Skin of body (tissue), 3 donors: ENCODE measurements at places on chromosomes 16 and 17. TPM values are rescaled to one million over a fixed set of nuclear protein-coding genes. Genes with fewer than 3 reads are reported as not detected.

TP53TG3B gene
- total RNA-seq = not detected

CCT6B gene
- 3.2 TPM for total RNA-seq

TAT gene
- total RNA-seq = not detected

TBX6 gene
- total RNA-seq = 0.20 TPM

ELAC2 gene
- 45.4 TPM for total RNA-seq

NPIPA7 gene
- 4.0 TPM for total RNA-seq

DNA sequence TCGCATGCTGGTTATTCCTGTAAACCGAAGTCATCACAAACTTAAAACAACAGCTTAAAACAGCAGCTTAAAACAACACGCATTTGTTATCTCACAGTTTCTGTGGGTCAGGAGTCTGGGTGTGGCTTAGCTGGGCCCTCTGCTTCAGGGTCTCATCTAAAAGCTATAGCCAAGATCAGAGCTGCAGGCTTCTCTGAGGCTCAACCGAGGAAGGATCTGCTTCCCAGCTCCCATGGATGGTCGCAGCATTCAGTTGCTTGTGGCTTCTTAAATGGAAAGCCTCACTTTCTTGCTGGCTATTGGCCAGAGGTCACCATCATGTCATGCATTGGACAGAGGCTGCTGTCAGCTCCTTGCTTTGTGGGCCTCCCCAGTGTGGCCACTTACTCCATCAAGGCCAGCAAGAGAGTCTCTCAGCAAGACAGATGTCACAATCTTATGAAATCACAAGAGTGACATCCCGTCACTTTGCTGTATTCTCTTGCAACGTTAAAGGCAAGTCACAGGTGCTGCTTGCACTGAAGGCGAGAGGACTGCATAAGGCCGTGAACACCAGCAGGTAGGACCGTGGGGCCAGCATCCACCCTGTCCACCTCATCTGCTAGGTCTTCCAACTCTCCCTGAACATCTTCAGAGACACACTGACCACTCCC lies 117.9 kb upstream of the TNRC6C start:
- DNase-seq = no peak

GRCh38 chr16:17301593-17302135 lies 169.1 kb downstream of the XYLT1 start:
- DNase-seq = no peak

- no peak for DNase-seq
Measured at GRCh38 chr16:24728891-24729242, 584 bp upstream of the TNRC6A start.

- DNase-seq = no peak
Measured at GRCh38 chr16:59394526-59394925, 660.4 kb upstream of the GOT2 start.

DNA sequence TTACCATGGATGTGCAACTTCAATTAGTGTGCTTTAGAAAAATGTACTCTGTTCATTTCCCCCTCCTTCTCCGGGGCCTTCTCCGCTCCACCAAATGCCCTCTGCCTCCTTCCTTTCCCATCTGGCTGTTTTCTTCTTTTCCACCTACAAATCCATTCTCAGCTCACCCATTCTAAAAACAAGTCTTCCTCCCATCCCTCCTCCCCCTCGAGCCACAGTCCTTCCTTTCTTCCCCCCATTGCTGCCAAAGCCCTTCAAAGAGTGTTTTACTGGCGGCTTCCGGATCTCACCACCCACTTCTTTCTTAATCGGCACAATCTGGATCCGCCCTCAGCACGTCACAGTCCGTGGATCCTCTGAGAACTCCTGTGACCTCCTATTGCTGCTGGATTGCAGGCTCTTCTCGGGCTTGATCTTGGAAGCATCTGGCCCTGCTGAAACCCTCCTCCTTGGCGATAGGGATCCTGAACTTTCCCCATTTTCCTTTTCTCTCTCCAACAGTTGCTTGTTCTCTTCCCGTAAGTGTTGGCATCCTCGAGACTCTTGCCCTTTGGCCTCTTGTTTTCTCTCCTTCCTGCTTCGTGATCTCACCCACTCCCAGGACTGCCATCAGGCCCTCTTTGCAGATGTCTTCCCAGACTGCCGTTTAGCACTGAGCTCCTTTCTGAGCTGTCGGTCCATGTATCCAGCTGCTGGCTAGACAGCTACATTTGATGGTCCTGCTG lies 36.0 kb upstream of the FBXO47 start:
- DNase-seq = peak; percentile 36

DNA sequence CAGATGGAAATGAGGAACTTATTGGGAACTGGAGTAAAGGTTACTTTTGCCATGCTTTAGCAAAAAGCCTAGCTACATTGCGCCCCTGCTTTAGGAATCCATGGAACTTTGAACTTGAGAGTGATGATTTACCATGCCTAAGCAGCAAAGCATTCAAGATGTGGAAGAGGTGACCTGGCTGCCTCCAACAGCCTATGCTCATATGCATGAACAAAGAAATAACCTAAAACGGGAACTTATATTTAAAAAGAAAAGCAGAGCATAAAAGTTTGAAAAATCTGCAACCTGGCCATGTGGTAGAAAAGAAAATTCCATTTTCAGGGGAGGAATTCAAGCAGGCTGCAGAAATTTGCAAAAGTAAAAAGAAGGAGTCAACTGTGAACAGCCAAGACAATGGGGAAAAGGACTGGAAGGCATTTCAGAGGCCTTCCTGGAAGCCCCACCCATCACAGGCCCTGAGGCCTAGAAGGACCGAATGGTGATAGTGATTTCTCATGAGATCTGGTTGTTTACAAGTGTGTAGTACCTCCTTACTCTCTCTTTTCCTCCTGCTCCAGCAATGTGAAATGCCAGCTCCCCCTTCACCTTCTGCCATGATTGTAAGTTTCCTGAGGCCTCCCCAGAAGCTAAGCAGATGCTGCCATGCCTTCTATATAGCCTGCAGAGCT lies 48.7 kb downstream of the MRPS23 start:
- DNase-seq = no peak

GRCh38 chr17:44587339-44587738 lies 30.1 kb downstream of the FZD2 start:
- no peak for DNase-seq

DNA sequence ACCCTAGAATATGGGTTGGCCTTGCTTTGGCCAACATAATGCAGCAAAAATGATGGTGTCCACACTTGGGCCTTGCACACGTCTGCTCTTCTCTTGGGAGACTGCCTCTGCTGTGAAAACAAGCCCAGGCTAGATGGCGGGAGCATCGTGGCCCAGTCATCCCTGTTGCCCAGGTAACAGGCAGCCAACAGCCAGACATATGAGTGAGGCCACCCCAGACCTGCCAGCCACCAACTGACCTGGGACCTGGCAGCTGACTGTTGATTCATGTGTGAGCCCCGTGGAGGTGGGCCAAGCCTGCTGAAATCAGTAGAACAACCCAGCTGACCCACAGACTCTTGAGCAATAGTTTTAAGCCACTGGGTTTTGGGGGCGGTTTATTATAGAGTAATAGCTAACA lies 39.4 kb upstream of the CDH3 start:
- no peak for DNase-seq

DNA sequence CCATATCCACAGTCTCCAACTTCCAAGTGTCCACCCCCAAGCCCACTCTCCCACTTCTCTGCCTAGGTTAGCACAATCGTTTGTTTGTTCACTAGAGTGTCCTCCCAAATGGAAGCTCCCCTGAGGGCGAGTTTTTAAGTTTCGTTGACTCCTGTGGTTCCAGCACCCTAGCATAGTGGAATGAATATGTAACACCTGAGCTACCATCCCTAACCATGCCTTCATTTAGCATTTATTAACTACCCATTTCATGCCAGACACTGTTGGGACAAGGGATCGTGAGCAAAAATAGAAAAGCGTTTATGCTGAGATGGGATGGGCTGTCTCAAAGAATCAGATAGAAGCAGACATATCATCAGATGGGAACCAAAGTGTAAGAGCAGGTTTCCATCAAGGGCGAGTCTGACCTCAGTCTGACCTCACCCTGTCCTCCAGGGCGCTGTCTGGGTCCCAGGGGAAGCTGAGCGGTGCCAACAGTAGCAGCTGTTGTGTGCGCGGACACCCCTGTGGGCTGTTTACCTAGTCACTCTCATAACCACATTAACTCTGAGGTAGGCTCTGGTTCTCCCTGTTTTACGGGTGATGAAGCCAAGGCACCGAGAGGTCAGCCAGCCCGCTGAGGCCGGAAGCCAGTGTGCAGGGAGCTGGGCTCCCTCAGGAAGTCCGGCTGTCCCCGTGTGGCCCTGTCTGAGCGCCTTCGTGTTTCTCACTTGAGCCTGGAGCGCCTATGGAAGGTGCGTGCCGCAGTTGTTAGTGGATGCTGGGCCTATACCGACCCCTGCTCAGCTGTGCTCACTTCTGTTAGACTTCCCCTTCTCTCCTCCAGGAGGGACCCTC lies 6.2 kb downstream of the CNP start:
- no peak for DNase-seq

DNA sequence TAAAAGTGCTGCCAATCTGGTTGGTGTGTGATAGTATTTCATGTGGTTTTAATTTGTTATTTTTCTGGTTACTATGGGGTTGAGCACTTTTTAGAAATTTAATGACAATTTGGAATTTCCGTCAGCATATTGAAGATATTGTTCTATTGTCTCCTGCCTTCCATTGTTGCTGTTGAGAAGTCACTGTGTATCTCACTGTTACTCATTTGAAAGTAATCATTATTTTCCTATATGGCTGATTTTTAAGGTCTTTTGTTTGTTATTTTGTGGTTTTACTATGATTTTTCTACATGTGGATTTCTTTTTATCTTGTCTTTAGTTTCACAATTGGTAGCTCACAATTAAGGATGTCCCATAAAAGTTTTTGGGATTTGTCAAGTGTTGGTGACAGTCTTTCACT lies 8.2 kb downstream of the KRT26 start:
- DNase-seq = no peak

GRCh38 chr16:60815033-60815432 lies 1221.2 kb downstream of the CDH8 start:
- DNase-seq = no peak

DNA sequence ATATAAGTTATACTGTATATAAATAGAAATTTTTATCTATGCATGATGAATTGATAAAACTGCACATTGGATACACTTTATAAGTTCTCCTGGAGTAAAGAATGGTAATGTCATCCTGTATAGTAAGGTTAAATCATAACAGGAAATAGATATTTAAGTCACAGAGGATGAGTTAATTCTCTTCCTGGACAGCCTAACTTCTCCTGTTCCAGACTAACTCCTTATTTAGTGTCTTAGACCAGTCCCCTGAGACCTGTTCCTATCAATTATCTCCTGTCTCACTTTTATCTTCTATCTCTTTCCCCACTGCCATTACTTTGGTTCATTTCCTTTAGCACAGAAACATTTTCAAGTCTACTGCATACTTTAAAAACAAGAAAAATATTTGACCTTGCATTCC lies 46.5 kb downstream of the SSH2 start:
- no peak for DNase-seq

GRCh38 chr16:82265809-82266208 lies 95.8 kb upstream of the MPHOSPH6 start:
- DNase-seq = no peak

- DNase-seq = no peak
Measured at GRCh38 chr16:73043828-73044467, 4.0 kb downstream of the ZFHX3 start.

DNA sequence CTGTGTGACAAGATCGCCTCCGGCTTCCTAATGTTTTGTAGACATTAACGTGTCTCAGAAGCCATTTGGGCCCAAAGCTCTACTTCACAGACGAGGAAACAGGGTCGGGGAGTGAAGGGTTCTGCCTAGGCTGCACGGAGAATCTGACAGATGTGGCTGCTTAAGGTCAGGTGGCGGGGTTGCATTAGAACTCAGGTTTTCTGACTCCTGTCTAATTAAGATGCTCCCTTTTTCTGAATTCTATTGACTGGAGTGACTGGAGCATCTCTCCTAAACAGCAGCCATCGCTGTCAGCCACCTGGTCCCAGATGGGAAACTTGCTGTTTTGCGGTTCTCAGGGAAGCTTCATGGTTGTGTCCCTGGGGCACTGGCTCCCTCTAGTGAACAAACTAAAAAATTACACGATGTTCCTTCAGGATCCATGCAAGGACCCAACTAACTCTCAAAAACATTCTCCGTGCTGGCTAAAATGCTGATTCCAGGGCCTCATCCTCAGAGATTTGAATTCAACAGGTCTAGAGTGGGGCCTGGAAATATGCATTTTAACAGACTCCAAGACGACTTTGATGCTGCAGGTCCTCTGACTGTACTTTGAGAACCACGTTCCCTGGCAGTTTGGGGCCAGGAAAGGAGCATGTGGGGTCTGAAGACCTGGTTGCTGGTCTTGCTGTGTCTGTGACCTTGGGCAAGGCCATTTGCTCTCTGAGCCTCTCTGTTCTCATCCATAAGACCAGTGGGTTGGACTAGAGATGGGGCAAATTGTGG lies 117.4 kb downstream of the IRF8 start:
- peak; percentile 60 for DNase-seq

- no peak for DNase-seq
Measured at GRCh38 chr17:9071811-9072498, 50.6 kb downstream of the NTN1 start.

- no peak for DNase-seq
Measured at GRCh38 chr17:58325976-58326468, 2.6 kb downstream of the TSPOAP1 start.

- no peak for DNase-seq
Measured at GRCh38 chr16:77977339-77977738, 45.0 kb upstream of the CLEC3A start.

GRCh38 chr17:28598389-28598788 lies 436 bp downstream of the SPAG5 start:
- DNase-seq = no peak

DNA sequence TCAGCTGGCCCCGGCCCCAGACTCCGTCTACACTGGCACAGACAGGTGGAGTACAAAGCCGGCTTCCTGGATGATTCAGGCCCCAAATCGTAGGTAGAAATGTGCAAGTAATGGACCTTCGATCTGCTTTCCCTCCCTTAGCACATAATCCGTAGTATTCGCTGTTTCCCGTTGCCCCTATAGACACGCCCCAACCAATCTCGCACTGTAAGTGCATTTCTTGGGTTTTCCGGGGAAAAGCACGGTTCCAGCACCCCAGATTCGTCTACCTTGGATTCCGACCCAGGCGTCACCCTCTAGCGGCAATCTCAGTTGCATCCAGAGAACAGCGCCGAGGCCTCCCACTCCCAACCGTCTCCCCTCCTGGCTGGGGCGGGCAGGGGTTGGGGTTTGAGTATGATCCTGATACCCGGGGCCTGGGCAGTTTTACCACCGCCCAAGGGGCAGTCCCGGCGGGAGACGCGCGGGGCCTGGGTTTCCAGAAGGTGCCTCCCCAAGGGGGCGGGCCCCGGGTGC lies 12.1 kb upstream of the FOXF1 start:
- DNase-seq = no peak

GRCh38 chr16:86478779-86479178 lies 31.5 kb upstream of the FOXF1 start:
- no peak for DNase-seq

- DNase-seq = no peak
Measured at GRCh38 chr17:46771561-46772474, 46.7 kb downstream of the WNT3 start.

GRCh38 chr16:8107296-8107695 lies 483.0 kb downstream of the TMEM114 start:
- DNase-seq = no peak
